CD4-positive, alpha-beta memory T cell (primary cell): ENCODE measurements at places on chromosomes 11 and 22.

GRCh38 chr22:47547881-47548650 is 785.6 kb downstream of the TBC1D22A start:
- H3K4me3 ChIP-seq = no peak overlapping the region
- no peaks in the 10 kb centered on the region for H3K36me3 ChIP-seq
- no peak for DNase-seq
- H3K27me3 ChIP-seq = no peaks in the 10 kb centered on the region
- no peak overlapping the region for H3K27ac ChIP-seq
- H3K4me1 ChIP-seq = no peaks in the 10 kb centered on the region

DNA sequence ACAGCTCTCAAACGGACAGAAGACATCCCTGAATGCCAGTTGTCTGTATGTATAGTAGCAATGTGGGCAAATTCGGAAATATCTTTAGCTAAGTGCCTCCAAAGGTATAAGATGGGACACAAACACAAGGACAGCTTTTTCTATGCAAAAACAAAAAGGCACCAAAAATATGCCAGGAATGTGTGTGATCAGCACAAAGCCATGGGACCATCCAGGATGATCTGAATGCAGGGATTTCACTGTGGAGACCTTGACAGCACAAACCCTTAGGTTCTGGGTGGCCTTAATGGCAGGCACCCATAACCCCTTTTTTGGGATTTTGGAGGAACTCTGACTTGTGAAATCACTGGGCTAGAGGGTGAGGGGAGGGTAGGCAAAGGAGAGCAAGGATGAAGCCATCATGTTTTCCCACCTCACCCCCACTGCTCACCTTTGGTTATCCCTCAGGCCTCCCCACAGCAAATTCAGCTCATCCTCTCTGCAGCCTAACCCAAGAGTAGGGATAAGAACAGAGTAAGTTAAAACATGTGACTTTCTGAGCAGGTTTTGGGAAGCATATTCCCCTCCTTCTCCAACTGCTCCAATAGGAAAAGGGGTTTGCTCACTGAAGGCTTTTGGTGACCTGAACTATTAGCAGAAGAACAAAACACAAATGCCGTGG is 154.6 kb downstream of the SNX19 start:
- no peaks in the 10 kb centered on the region for H3K36me3 ChIP-seq
- DNase-seq = no peak
- H3K4me3 ChIP-seq = no peak overlapping the region
- H3K4me1 ChIP-seq = no peaks in the 10 kb centered on the region
- H3K27me3 ChIP-seq = no peaks in the 10 kb centered on the region

- no peak overlapping the region for H3K27ac ChIP-seq
- H3K27me3 ChIP-seq = no peaks in the 10 kb centered on the region
- no peaks in the 10 kb centered on the region for H3K36me3 ChIP-seq
- DNase-seq = no peak
- H3K4me3 ChIP-seq = no peak overlapping the region
These were observed 44.2 kb downstream of the NAV2 start for GRCh38 chr11:19756675-19757475.

- no peak overlapping the region for H3K27ac ChIP-seq
- H3K4me1 ChIP-seq = peaks cover 6% of the 10 kb centered on the region
- no peaks in the 10 kb centered on the region for H3K27me3 ChIP-seq
- no peak for DNase-seq
- no peak overlapping the region for H3K4me3 ChIP-seq
These were observed 104.3 kb upstream of the SYT13 start for GRCh38 chr11:45390407-45390806.

GRCh38 chr22:48819232-48819631 is 1008.4 kb downstream of the BRD1 start:
- no peak overlapping the region for H3K27ac ChIP-seq
- DNase-seq = no peak
- H3K4me1 ChIP-seq = no peaks in the 10 kb centered on the region
- H3K27me3 ChIP-seq = no peaks in the 10 kb centered on the region

DNA sequence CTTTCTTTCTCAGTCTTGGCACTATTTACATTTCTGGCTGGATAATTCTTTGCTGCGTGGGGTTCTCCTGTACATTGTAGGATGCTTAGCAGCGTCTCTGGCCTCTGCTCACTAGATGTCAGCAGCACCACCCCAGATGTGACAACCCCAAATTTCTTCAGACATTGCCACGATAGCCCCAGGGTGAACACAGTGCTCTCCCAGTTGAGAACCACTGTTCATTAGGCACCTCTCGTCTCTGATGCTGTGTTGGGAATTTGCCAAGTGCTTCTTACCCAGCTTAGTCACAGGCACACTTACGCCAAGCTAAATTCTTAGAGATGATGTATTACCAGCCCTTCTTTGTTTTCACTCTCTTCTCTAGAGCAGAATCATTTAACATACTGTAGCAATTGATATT is 9.4 kb downstream of the TRIM6 start:
- H3K4me3 ChIP-seq = no peak overlapping the region
- H3K27me3 ChIP-seq = no peaks in the 10 kb centered on the region
- no peak for DNase-seq
- H3K4me1 ChIP-seq = peaks cover 4% of the 10 kb centered on the region
- H3K36me3 ChIP-seq = no peaks in the 10 kb centered on the region

DNA sequence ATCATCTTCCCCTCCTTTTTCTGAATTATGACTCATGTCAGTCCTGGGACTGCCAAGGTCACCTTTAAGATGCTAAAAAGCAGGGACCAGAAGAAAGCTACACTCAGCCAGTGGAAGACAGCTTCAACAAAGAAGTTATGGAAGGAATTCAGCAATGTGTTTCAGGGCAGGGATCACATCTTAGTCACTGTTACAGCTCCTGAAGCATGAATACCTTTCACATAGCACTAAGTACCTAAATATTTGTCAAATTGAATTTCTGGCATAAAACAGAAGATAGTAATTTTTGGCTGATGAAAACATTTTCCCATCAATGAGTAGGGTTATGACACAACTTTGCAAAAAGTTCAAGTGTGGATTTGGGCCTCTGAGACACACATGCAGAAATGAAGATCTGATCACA is 5.2 kb downstream of the DDB1 start:
- H3K27ac ChIP-seq = no peak overlapping the region
- H3K4me3 ChIP-seq = no peak overlapping the region
- DNase-seq = no peak
- H3K36me3 ChIP-seq = peaks cover 56% of the 10 kb centered on the region

GRCh38 chr11:803770-804598 is 1.0 kb downstream of the PIDD1 start:
- no peak for DNase-seq
- H3K27ac ChIP-seq = peak overlapping the region; percentile 73
- H3K36me3 ChIP-seq = no peaks in the 10 kb centered on the region
- no peaks in the 10 kb centered on the region for H3K27me3 ChIP-seq
- H3K4me1 ChIP-seq = peaks cover 26% of the 10 kb centered on the region
- peak overlapping the region; percentile 66 for H3K4me3 ChIP-seq

DNA sequence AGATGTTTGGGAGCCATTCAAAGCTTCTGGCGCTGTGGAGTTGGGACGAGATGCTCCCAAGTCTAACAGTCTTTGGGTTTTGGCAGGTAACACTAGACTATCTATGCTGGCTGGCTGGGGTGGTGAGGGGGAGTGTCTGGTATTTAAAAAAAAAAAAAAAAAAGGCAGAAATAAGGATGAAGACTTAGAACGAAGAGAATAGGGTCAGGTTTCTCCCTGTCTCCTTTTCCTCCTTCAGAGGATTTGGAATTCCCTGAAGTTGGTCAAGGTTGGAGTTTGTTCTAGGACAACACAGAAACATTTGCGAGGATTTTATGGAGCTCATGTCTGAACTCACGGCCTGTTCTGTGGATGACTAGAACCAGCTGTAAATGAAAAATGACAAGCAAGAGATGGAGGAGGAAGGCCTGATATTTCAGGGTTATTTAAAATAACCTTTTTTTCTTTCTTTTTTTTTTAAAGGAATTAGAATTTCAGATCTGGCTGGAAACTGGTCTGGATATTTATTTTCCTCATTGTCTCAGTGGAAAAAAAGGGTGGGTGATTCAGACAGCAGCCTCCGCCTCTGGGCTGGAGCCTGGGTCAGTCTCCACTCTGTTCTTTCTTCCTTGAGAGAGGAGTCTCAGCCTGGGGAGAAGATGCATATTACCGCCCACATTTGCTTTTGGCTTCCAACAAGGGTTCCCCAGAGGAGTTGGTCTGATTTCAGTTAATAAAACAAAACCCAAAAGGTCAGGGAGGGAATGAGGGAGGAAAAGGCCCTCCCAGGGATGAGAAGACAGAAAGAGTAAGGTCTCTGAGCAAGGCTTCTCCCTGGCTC is 80.1 kb downstream of the USP35 start:
- H3K36me3 ChIP-seq = no peaks in the 10 kb centered on the region
- H3K4me1 ChIP-seq = no peaks in the 10 kb centered on the region
- no peak for DNase-seq

DNA sequence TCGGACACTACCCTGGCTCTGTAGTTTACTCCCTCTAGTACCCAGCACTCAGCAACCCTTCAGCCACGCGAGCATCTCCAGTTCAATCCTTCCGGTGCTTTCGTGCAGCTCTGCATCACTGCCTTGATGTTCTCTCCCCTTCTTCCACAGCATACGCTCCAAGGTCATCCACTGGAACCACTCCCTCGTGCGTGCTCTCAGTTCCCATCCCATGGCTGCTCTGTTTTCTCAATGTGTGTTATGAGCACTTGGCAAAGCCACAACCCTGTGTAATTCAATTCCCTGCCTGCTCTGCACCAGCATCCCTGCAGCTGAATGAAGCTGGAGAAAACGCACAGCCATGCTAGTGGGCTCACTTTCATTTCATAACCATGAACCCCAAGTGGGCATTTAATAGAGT is 38.5 kb upstream of the NFRKB start:
- no peaks in the 10 kb centered on the region for H3K27me3 ChIP-seq
- no peaks in the 10 kb centered on the region for H3K4me1 ChIP-seq
- H3K36me3 ChIP-seq = peaks cover 10% of the 10 kb centered on the region
- H3K4me3 ChIP-seq = no peak overlapping the region
- no peak overlapping the region for H3K27ac ChIP-seq

- no peak overlapping the region for H3K4me3 ChIP-seq
- H3K36me3 ChIP-seq = no peaks in the 10 kb centered on the region
- no peaks in the 10 kb centered on the region for H3K4me1 ChIP-seq
- no peak overlapping the region for H3K27ac ChIP-seq
- DNase-seq = no peak
These were observed 591.8 kb downstream of the BUD13 start for GRCh38 chr11:116180806-116181600.
